Caudate nucleus (tissue), 63 donors: ENCODE measurements at places on chromosomes 3 and 15.

DNA sequence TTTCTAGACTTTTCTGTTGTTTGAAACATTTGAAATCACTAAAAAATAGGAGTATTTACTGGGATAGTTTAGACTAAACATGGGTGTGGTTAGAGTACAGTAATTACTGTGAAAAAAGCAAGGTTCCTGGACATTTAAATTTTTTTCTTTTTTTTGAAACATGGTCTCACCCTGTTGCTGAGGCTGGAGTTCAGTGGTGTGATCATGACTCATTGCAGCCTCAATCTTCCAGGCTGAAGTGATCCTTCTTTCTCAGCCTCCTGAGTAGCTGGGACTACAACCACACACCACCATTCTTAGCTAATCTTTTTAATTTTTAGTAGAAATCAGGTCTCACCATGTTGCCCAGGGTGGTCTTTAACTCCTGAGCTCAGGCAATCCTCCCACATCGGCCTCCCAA is 20.4 kb upstream of the CELF6 start:
- DNase-seq: no peak

DNA sequence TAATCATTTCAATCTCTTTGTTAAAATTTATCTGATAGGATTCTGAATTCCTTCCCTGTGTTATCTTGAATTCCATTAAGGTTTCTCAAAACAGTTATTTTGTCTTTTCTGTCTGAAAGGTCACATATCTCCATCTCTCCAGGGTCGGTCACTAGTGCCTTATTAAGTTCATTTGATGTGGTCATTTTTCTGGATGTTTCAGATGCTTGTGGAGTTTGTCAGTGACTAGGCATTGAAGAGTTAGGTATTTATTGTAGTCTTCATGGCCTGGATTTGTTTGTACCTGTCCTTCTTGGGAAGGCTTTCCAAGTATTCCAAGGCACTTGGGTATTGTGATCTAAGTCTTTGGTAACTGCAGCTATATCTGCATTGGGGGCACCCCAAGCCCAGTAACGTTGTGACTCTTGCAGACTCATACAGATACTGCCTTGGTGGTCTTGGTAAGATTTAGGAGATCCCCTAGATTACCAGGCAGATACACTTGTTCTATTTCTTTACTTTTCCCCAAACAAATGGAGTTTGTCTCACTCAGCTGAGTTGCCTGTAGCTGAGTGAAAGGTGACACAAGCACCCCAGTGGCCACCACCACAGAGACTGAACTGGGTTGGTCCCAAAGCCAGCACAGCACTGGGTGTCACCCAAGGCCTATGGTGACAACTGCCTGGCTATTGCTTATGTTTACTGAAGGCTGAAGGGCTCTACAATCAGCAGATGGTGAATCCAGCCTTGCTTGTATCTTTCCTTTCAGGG is 18.9 kb upstream of the SLC27A2 start:
- no peak for DNase-seq

- no peak for DNase-seq
Measured at GRCh38 chr3:13222891-13223573, 149.8 kb upstream of the IQSEC1 start.

GRCh38 chr3:27584874-27585273 is 100.7 kb upstream of the SLC4A7 start:
- DNase-seq: no peak

- no peak for DNase-seq
Measured at GRCh38 chr15:96703091-96703490, 372.6 kb downstream of the NR2F2 start.

DNA sequence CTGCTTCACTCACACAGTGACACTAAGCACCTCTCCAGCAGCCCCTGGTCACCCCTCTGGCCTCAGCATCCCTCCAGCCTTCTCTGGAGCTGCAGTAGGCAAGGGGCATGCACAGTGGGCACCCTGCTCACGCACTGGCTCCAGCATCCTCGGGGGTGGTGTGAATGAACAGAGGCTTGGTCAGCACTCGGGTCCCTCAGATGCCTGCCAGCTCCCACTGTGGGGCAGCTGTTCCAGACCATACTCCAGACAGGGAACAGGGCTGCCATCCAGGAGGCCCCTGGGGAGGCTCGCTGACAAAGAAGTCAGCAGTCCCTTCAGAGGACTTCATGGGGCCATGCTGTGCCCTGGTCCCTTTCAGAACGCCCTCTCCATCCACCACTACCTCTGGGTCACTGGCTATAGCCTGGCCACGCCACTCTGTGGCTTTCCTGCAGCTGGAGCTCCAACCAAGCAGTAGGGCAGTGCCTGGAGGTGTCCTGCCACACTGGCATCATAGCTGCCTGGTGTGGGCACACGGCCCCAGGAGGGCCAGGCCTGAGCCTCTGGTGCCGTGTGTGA is 26.3 kb downstream of the ALS2CL start:
- no peak for DNase-seq

GRCh38 chr3:127211118-127212060 is 18.5 kb downstream of the PRR23E start:
- DNase-seq: no peak

DNA sequence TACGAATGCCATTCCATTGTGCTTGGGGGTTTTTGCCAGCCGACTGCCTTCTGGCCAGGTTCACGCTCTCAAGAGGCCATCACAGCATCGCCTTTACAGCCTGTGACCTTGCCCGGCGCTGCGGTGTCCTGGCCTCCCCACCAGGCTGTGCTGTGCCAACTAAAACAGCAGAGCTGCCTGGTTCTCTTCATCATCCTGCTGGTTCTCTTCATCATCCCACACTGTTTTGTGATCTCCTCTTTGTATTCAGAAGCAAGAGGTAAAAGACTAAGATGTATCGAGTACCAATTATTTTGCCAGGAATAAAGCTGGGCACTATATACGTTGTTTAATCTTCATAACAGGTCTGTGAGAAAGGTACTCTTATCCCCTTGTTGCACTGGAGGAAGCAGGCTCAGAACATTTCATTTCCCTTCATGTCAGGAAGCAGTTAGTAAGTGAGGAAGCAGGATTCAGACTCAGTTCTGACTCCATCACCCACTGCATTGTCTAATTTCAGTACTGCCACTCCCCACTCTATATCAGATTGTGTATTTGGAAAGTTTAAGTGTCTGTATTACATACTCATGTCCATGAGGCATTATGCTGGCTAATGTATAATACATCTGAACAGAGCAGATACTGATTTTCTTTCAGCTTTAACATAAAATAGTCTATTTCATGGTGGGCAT is 92.7 kb downstream of the LRRC28 start:
- no peak for DNase-seq
